ENCODE measurements at places on chromosomes 12 and 14. TPM values are rescaled to one million over a fixed set of nuclear protein-coding genes. Genes with fewer than 3 reads are reported as not detected.

DNA sequence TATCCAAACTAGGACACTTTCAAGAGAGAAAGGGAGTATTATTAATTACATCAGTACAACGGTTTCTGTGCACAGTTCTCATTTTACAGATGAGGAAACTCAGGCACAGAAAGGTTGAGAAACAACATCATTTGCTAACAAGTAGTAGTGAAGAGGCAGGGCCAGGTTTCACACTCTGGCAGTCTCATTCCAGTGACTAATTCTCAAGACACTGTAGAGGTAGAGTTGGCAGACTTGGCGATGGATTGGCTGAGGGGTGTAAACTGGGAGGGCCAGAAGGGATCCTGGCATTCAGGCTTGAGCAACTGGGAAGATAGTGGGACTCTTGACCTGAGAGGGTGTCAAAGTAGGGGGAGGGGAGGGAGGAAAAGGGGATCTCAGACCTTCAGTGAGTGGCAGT is 73.8 kb upstream of the BDKRB2 start:
- no peak for DNase-seq
- no peak overlapping the region for H3K4me3 ChIP-seq
- no peaks in the 10 kb centered on the region for H3K36me3 ChIP-seq
- H3K4me1 ChIP-seq = no peaks in the 10 kb centered on the region

DNA sequence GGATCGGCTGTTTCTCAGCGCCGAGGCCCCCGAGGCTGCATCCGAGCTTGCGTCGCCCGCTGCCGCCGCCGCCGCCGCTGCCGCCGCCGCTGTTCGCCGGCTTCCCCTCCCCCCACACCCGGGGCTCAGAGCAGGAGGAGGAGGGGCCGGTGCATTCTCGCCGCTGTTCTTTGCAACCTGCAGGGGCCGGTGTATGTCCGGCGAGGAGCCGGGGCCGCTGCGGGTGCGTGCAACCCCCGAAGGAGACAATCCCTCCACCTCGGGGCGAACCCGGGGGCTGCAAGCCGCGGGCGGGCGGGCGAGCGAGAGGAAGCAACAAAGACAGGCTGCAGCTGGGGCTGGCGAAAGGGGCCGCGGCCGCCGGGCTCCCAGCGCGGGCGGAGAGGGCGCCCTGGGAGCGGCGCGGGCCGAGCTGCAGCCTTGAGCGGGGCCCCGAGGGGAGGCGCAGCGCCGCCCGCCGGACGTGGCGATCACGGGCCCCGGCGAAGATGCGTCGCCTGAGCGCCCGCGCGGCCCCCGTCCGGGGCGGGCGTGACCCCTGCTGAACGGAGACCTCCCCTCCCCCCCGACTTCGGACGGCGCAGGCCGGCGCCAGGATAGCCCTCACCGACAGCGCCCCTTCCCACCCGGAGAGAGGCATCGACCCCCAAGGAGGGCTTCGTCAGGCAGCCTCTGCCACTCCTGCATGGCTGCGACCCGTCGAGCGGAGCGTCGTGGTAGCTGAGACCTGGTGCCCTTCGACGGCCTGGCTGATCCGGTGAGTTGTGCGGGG is 702 bp downstream of the FAM222A start:
- no peaks in the 10 kb centered on the region for H3K36me3 ChIP-seq
- peak; percentile 64 for DNase-seq
- peaks cover 22% of the 10 kb centered on the region for H3K4me1 ChIP-seq
- H3K27me3 ChIP-seq = peaks cover 8% of the 10 kb centered on the region
- H3K27ac ChIP-seq = peak overlapping the region; percentile 28

DNA sequence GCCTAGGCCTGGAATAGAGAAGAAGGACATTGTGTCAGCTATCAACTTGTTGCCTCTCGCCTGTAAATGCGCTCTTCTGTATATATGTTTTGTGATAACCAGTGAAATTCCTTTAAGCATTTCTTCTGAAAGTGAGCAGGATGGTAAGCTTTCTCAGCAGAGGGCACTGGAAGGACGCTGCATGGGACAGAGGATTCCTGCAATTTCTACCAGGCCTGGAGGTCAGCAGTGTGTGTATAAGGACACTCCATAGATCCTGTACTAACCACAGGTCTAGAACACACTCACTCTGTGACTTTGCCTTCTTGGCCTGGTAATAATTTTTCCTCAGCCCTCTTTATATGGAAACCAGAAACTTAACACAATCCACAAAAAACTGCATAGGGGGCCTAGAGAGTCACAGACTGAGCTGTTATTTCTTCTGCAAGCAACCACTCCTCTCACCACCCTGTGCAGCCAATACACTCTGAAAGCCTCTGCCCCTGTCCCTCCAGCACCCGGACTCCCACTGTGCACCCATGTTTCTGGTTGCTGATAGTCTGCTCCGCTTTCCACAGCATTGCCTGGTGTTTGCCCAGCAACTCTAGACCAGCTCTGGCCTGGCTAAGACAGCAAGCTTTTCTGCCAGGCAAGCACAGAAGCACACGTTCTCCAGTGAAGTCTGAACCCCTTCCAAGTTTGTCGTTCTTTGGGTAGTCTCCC is 94.0 kb upstream of the RMST start:
- no peaks in the 10 kb centered on the region for H3K4me1 ChIP-seq
- no peak overlapping the region for H3K27ac ChIP-seq
- no peak for DNase-seq
- H3K4me3 ChIP-seq = no peak overlapping the region
- no peaks in the 10 kb centered on the region for H3K27me3 ChIP-seq

Gene LGR5
- total RNA-seq = 0.82 TPM
